ENCODE measurements at places on chromosomes 12 and 14. TPM values are rescaled to one million over a fixed set of nuclear protein-coding genes. Genes with fewer than 3 reads are reported as not detected.

C12orf54 gene
- polyA plus RNA-seq = not detected

PIWIL1 gene
- 0.15 TPM for polyA plus RNA-seq

NFE2 gene
- not detected for polyA plus RNA-seq

TOGARAM1 gene
- 9.5 TPM for polyA plus RNA-seq

SIX6 gene
- not detected for polyA plus RNA-seq

ESYT1 gene
- polyA plus RNA-seq = 40.4 TPM

TRIM9 gene
- polyA plus RNA-seq = 0.67 TPM

SMIM41 gene
- polyA plus RNA-seq = not detected

Data from kidney (tissue), 22 donors.